ENCODE measurements at places on chromosomes 13 and 19.

- no peak for DNase-seq
Measured at GRCh38 chr13:76848596-76848995, 37.6 kb downstream of the KCTD12 start.

- DNase-seq = no peak
Measured at GRCh38 chr13:33775339-33776108, 42.4 kb upstream of the RFC3 start.

- DNase-seq = no peak
Measured at GRCh38 chr19:7597689-7598088, 2.0 kb downstream of the CAMSAP3 start.

- DNase-seq = no peak
Measured at GRCh38 chr19:35043906-35044305, 2.4 kb downstream of the HPN start.

- peak; percentile 73 for DNase-seq
Measured at GRCh38 chr13:113404723-113405471, 41.0 kb upstream of the GRTP1 start.

DNA sequence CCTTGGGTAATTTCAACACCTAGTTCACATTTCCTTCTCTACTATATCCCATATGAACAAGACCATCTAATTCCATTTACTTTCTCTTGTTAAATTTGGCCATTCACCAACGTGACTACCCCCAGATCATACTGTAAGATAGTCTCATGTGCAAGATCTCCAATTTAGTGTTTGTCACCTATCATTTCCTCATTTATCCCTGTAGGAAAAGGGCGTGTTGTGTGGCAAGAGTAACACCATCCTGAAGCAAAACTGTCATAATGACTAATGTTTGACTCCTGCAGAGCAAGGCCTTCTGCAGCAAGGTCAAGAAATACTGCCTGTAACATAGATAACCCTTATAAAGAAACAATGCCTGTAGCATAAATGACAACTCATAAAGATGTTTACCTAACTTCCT is 51.3 kb downstream of the SUCLA2 start:
- no peak for DNase-seq

DNA sequence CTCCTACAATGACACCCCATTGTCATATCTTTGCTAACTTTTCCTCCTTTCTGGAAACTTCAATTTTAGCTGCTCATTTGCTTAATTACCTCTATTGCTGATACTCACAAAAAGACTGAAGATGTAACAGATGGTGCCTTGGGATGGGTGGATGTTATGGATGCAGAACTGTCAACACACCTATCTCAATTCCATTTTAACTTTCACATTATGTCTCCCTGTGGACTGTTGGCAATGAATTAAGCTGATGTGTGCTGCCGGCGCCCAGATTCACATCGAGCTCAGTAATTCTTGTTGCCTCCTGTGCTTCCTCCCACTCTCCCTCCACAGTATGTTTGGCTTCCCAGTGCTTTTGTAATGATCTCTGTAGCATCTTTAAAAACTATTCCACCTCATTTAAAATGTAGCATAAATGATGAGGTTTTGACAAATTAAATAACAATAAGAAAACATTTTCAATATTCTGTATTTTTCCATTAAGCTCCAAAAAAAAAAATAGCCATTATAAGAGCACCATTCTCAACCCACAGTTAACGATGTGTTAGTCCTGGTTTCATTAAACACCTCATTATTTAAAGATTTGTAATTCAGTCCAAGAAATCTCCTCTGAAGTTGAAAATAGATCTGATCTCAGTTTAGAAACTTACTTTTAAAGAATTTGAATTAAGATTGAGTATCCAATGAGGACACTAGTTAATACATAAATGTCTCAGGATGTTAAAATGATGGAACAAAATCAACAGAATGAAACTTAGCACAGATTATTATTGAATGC is 99.9 kb upstream of the FAM216B start:
- peak; percentile 36 for DNase-seq

DNA sequence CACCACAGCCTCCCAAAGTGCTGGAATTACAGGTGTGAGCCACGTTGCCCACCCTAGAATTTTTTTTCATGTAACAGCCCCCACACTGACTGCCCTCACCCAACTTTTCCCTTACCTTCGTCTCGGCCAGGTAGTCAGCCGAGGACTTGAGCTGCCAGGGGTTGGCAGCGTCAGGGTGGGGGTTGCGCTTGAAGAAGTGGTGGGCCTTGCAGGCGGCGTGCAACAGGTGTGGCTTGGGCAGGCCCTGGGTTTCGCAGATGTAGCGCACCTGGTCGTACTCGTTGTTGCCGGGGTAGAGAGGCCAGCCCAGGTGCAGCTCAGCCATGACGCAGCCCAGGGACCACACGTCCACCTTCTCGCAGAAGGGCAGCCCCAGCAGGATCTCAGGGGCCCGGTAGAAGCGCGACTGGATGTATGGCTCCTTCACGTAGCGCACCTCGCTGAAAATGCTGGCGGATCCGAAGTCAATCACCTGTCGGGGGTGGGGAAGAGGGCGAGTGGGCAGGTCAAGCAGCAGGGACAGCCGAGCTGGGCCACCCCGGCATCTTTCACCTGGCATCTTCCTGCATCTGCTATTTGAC is 6.2 kb downstream of the HIPK4 start:
- no peak for DNase-seq

DNA sequence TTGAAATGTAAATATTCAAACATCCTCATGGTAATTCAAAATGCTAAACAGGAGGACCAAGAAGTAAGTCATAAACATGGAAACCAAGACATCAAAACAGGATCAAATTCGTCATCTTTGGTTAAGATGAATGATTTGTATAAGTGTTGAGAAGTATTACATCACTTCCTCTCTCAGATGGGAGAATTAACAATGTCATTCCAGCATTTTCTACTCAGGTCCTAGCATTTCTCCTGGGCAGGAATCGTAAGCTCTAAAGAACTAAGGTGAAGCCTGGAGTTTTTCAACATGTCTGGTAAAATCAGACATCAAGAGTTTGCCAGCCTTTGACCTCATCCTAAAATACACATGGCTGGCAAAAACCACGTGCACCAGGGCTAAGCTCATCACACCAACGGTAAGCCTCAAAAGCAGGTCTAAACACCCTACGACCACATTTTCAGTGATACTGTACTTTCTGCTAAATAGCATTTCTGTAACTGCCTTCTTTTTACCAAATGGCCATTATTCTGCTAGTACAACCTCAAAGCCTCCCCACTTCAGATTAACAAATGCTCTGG is 24.8 kb downstream of the RANBP3 start:
- no peak for DNase-seq

DNA sequence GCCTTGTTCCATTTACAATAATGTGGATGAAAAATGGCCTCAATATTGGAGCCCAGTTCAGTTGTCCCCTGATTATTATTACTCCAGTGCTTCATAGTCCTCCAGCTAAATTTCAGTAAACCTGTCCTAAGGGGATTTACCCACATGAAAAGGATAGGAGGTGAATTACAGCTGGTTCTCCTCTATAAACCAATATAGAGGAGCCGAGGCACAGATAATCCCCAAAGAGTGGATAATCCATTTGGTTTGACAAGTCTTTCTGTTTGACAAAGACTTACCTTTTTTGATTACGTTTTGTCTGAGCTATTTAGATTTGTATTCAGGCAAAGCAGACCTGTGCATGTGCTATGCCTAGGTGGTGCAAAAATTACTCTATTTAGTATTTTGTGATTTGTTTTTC is 2.7 kb downstream of the CNMD start:
- DNase-seq = no peak

Data from posterior cingulate gyrus (tissue), 11 donors.